T-cell (primary cell): ENCODE measurements at places on chromosomes 16 and 17. TPM values are rescaled to one million over a fixed set of nuclear protein-coding genes. Genes with fewer than 3 reads are reported as not detected.

- no peak overlapping the region for H3K27ac ChIP-seq
- DNase-seq, result no peak
- H3K4me3 ChIP-seq, result no peak overlapping the region
- H3K36me3 ChIP-seq, result no peaks in the 10 kb centered on the region
These were observed 7.4 kb downstream of the GIP start for GRCh38 chr17:48960834-48961515.

DNA sequence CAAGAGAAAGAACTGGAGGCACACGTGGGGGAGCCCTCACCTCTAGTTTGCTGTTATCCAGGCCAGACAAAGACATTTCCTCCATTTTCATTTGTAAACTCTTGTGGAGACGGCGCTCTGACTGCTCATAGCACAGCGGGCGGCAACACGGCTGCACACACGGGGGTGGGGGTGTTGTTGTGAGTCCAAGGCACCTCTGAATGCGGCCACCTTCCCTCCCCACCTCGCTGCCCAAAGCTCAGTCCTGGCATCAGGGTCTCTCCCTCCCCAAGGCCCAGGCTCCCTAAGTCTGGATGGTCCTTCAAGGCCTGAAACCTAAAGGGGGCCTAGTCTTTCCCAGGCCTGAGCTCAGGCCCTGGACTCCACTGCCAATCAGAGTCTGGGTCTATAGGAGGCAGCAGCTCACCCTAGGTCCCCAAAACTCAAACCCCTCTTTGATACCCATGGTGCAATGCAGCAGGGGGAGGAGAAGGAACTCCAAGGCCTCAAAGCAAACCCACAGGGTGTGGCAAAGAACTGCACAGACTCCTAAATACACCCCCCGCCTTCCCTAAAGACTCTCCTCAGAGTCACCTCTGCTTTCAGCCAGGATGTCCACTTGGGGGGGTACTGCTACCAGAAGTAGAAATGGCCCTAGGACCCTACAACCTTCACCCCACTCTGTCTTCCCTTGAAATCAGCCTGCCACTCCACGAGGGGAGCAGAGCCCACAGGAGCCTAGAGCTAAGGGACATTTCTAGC is 1.5 kb downstream of the ATXN7L3 start:
- peaks cover 41% of the 10 kb centered on the region for H3K36me3 ChIP-seq
- DNase-seq, result peak; percentile 42
- H3K27ac ChIP-seq, result peak overlapping the region; percentile 67

- DNase-seq, result no peak
- no peaks in the 10 kb centered on the region for H3K36me3 ChIP-seq
- H3K4me3 ChIP-seq, result no peak overlapping the region
- no peak overlapping the region for H3K27ac ChIP-seq
- H3K27me3 ChIP-seq, result peaks cover 79% of the 10 kb centered on the region
These were observed 2.8 kb downstream of the GRB7 start for GRCh38 chr17:39740357-39741111.

DNA sequence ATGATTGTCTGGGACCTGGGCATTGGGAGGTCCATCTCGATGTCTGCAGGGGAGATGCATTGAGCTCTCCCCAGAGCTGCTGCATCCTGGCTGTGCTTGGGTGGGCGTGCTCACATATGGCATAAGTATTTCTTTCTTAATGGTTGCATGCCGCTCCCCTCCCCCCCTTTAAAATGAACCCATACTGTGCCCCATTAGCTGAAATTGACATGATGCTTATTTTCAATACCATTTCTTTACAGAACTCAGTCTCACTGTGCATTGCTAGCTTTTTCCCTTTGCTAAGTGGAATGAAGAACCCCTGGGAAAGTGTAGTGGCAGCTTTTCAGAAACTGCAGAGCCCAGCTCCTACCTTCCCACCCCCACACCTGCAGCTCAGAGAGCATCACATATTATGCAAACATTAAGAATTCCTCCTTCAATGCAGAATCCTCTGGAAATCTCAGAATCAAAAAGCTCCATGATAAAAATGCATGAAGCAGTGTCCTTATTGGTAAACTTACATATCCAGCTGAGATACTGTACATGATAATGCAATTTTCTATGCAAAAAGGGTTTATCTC is 56.4 kb downstream of the HS3ST4 start:
- H3K27ac ChIP-seq, result no peak overlapping the region
- no peak for DNase-seq

- no peaks in the 10 kb centered on the region for H3K4me1 ChIP-seq
- H3K27ac ChIP-seq, result no peak overlapping the region
- no peaks in the 10 kb centered on the region for H3K36me3 ChIP-seq
- no peaks in the 10 kb centered on the region for H3K27me3 ChIP-seq
These were observed 11.6 kb upstream of the MPRIP start for GRCh38 chr17:17030515-17031211.

DNA sequence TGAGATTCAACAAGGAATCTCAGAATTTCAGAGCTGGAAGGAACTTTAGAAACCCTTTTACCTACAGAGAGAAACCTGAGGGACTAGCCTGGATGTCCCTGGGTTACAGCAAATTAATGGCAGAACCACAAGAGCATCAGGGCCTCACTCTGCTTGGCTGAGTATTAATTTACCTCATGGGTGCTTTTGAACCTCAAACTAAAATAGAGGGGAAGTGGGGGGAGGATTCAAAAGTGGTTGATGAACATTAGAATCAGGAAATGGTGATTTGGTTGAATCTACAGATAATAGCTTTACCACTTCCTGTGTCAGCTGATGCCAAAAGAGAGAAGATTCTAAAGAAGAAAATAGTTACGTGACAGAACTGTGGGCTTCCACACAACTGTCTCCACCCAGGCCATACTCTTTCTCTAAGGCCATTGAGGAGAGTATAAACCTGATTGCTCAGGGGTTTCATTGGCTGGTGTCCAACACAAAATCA is 11.3 kb upstream of the SKAP1 start:
- peak overlapping the region; percentile 88 for H3K27ac ChIP-seq
- no peaks in the 10 kb centered on the region for H3K36me3 ChIP-seq
- no peaks in the 10 kb centered on the region for H3K27me3 ChIP-seq
- peak; percentile 23 for DNase-seq

TRPV3 gene
- 0.23 TPM for total RNA-seq

TBX21 gene
- total RNA-seq, result 11.0 TPM

- no peaks in the 10 kb centered on the region for H3K27me3 ChIP-seq
- no peaks in the 10 kb centered on the region for H3K36me3 ChIP-seq
- no peak overlapping the region for H3K4me3 ChIP-seq
- H3K27ac ChIP-seq, result no peak overlapping the region
- no peak for DNase-seq
These were observed 228.9 kb upstream of the RPL38 start for GRCh38 chr17:73974536-73974935.

TMED6 gene
- total RNA-seq, result 4.6 TPM
